ENCODE measurements at places on chromosomes 2 and 18.

GRCh38 chr18:38843291-38843690 is 1277.7 kb upstream of the CELF4 start:
- DNase-seq, result no peak

- DNase-seq, result no peak
Observed at GRCh38 chr2:164600763-164601162, 20.5 kb downstream of the GRB14 start.

GRCh38 chr2:57906152-57906732 is 140.4 kb upstream of the VRK2 start:
- DNase-seq, result no peak

GRCh38 chr2:74261204-74261864 is 62.9 kb downstream of the MTHFD2 start:
- DNase-seq, result no peak

GRCh38 chr2:110793034-110793433 is 60.7 kb downstream of the ACOXL start:
- no peak for DNase-seq

- no peak for DNase-seq
Observed at GRCh38 chr2:13000664-13001363, 284.1 kb downstream of the TRIB2 start.

DNA sequence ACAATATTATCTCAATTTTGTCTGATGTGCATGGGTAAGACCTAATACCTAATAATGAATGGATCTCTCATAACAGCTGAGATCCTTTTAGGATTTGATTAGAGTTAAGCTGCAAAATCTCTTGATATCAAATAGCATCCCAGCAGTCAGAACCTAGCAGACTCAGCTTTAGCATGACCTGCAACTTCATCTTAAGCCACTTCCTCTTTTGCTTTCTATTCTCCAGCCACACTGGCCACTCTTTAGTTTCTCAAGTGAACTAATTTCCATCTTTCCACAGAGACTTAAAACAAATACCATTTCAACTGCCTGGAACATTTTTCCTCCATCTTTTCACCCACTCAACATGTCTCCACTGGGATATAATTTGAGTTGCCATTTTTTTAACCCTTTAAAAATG is 1251.6 kb upstream of the ZEB2 start:
- DNase-seq, result no peak

- DNase-seq, result no peak
Observed at GRCh38 chr2:9937258-9937657, 14.2 kb upstream of the GRHL1 start.

DNA sequence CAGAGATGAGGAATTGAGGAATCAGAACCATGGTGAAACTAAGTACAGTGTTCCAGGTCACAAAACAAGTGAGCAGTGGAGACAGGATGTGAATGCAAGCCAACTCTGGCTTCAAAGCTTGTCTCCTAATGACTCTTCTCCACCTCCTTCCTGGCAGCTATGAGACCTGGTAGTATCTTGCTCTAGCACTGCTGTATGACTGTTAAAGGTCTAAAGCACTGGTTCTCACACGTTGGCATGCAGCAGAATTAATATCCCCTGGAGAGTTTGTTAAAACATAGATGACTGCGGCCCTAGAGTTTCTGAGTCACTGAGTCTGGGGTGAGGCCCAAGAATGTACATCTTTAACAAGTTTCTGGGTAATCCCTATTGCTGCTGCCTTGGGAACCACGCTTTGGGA is 63.3 kb downstream of the SUCLG1 start:
- no peak for DNase-seq

DNA sequence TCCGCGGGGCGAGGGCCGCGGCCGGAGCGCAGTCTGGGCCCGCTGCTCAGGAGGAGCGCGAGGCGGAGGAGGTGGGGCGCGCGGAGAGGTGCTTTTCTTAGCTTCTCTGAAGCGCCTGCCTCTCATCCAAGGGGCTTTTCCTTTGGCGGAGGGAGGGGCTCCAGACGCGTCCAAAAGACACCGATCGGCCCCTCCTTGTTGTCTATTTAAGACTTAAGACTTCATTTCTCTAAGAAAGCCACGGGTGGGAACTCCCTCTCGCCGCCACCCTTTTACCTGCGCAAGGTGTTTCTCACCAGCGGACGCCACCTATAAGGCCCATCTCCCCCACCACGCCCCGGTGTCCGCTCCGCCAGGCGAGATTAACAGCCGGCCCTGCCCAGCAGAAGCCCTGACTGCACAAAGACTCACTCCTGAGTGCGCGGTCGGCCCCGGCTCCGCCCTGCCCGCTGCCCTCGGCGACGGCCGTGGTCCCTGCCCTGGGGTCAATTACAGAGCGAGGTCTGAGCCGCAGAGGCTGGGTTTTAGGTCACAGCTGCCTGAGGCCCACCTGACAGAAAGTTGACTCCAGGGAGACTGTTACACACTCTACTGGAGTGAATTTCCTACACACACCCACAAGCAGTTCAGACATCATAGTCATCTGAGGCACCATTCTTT is at the start of gene DSC2:
DSC2 (minus strand) TSS at position 397 of the 660 bp plus-strand sequence. CDS start 450 bp downstream, outside the sequence.
- no peak for DNase-seq

DNA sequence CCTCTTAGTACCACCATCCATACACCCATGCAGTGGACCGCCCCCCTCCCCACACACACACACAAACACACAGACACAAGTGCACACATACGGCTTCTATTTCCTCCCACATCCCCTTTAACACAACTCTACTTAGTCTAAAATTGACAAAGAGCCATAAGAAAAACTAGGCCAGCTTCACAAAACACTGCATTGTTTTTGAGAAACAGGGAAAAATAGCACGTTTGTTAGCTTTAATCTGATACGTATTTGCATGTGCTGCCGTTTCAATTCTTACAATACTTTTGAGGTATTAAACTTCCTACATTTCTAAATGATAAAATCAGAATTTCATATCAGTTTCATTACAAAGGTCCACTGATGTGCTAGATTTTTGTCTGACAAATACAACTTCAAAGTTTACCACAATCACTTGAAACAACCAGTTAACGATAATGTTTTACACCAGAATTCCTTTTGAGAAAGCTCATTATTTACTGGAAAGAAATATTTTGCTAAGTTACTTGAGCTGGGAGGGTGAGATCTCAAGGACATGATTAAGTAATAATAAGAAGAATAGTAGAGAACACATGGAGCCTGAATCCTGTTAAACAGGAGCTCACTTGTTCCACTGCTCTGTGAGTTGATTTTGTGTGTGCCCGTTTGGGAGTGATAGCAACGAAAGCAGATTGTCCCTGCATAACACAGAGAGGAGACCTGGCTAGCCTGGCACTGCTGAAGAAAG is 74.5 kb downstream of the MOGAT1 start:
- no peak for DNase-seq

GRCh38 chr18:75207310-75208154 is 1.4 kb downstream of the PTGR3 start:
- no peak for DNase-seq

DNA sequence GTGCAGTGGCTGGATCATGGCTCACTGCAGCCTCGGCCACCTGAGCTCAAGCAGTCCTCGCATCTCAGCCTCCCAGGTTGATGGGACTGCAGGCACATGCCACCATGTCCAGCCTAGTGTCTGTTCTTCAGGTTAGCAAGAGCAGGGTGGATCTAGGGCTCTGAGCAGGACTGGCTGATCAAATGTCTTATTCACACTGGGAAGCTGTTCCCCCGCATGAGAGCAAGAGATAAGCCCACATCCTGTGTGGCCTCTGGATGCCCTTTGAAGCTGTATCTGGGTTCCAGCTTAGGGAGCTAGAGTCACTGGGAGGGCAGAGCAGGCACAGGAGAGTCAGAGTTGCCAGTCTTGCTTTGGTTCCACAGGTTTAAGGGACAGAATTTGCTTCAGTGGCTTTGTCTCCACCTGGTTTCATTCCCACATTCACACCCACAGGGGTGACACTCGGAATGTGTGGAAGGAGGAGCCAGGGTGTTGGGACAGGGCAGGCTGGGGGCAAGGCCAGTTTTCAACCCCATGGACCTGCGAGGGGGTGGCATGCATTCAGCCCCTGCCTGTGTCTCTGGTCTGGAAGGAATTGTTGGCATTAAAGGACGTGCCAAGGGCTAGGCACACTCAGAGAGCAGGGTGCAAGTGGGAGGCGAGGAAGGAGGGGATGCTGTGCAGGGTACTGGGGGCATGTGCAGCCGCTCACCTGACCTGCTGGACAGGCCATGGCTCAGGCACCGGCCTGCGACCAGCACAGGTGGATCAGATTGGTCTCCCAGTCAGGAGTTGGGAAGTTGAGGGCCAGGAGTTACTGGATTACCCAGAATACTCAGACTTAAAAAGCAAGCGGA is 24.5 kb downstream of the PTPN18 start:
- no peak for DNase-seq

GRCh38 chr2:49971453-49971852 is 817.1 kb upstream of the FSHR start:
- DNase-seq, result no peak

DNA sequence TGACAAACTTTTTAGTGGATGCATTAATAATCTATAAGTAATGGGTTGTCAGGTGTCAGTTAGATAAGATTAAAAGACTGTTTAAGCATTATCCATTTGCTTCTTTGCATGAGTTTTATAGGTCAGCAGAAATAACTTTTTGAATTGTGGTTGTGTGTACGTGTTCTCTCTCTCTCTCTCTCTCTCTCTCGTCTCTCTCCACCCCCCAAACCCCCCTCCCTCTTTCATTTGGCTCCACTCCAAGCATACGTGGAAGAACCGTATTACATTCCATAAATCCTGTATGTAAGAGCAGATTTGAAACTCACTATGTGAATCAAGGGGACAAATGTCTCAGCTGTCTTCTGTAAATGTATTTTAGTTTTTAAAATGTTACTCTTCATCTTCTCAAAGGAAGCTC is 120.2 kb downstream of the MEIS1 start:
- DNase-seq, result no peak

DNA sequence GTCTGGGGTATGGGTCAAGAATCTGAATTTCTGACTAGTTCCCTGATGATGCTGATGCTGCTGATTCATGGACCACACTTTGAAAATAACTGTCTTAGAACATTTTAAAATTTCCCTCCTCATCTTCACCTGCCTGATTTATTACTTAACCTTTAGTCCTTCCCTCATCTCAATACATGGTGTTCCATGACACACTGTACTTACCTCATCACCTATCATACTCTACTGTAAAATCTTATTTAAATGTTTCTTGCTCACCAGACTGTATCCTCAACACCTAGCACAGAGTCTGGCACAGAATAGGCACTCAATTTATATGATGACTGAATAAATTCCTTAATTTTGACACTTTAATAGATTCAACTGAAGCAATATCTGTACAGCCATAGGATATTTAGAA is 95.7 kb downstream of the FAM161A start:
- DNase-seq, result no peak

- peak; percentile 78 for DNase-seq
Observed at GRCh38 chr18:76679259-76679658, 143.1 kb upstream of the ZNF236 start.

- DNase-seq, result no peak
Observed at GRCh38 chr2:176421297-176422050, 152.2 kb downstream of the MTX2 start.

DNA sequence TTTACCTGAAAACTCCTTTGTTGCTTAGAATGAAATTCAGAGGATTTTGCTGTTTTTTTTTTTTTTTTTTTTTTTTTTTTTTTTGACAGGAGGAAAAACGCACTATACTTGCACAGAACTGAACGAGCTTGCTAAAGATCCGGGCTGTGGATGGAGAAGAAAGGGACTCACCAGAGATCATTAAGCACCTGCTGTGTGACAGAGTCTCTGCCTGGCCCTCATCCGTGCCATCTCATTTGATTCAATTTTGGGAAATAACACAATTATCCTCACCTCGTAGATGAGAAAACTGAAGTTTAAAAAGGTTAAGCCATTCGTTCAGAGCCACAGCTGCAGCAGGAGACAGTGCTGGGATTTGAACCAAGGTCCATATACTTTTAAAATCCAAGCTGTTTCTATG is 775.4 kb upstream of the ID2 start:
- no peak for DNase-seq

- DNase-seq, result no peak
Observed at GRCh38 chr2:230866756-230867523, 2.2 kb downstream of the ITM2C start.

GRCh38 chr2:240298117-240298790 is 137.2 kb upstream of the GPC1 start:
- no peak for DNase-seq

DNA sequence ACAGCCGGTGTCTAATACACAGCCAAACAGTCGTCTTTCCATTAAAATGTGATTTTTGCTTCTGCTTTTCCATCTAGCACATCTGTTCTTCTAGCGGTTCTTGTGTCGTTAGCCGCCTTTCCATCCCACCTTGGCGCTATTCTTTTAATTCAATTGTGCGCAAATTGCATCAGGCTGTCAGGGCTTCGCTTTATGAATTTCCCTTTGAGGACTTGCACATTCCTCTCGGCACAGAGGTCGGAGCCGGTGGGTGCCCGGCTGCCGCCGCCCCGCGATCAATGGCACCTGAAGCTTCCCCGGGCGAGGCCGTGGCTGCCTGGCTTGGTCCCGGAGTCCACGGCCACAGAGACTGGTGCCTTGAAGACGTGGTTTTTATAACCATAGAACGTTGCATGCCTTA is 33.9 kb upstream of the TSPYL6 start:
- DNase-seq, result no peak

DNA sequence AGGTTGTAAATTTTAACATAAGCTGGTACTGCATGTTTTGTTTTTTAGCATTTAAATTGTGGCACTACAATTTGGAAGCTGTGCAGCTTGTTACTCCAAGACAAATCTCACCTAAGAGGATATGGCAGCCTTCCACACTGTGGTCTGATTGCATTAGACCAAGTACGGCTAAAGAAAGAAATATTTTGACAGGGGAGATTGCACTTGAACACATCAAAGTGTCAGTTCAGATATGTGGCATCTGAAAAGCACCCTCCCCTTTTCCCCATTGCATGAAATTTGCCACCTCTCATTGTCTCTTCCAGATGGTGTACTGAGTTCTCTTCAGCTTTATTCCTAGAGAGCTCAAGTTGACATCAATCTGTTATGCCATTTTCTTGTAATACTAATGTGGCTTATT is 295.9 kb downstream of the ERBB4 start:
- no peak for DNase-seq

DNA sequence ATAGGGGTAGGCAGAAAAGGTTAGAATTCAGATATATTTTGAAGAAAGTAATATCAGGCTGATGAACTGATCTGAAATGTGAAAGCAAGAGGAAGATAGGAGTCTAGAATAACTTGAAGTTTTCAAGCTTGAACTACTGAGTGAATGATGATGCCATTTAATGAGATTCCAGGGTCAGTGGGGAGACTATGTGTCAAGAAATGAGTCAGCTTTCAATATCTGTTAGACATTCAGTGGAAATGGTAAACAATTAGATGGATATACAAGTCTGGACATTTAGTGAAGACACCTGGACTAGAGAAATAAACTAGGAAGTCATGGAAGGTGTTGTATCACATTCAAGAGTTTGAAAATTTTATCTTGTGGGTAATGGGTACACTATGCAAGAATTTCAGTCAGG is 326.9 kb downstream of the FSIP2 start:
- DNase-seq, result no peak

GRCh38 chr2:44077942-44078511 is 82.2 kb upstream of the LRPPRC start:
- no peak for DNase-seq

DNA sequence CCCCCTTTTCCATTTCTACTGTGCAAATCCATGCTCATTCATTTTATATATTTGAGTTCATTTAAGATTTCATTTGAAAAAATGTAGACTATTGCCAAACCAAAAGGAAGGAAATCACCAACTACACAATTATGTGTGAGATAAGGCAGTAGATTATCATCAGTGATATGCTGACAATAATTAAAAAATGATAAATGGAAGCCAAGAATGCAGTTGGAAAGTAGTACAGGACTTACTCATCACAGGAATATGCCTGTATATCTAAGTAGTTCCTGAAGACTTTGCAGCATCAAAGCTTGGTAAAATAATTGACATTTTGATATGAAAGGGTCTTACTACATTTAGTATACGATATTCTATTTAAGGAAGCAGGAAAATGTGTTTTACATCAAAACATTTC is 166.1 kb upstream of the OTX1 start:
- DNase-seq, result no peak

Measured in NCI-H2107 (cell line).